ENCODE measurements at places on chromosomes 6 and 20.

GRCh38 chr6:39335780-39336545, 13.5 kb upstream of the KCNK16 start:
- no peaks in the 10 kb centered on the region for H3K27me3 ChIP-seq
- H3K4me1 ChIP-seq = peaks cover 30% of the 10 kb centered on the region
- no peak overlapping the region for H3K4me3 ChIP-seq
- DNase-seq = peak; percentile 86

DNA sequence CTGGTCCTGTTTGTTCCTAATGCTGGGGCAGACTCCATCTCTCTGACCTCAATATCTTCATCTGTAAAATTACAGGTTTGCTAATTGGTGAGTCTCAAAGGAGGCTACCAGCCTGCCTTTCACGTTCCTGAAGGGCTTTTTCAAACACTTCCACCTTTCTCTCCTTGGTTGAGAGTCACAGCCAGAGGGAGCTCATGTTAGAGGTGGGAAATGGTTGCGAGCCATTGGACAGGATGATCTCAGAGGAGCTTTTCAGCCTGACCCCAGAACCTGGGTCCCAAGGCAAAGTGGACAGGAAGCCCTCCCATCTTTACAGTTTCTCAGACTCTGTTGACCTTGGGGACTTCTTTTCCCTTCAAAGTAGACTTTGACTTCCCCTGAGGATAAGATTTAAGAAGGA, 37.6 kb downstream of the NDUFAF5 start:
- H3K27me3 ChIP-seq = no peaks in the 10 kb centered on the region
- H3K4me3 ChIP-seq = no peak overlapping the region
- no peak for DNase-seq
- H3K4me1 ChIP-seq = no peaks in the 10 kb centered on the region

GRCh38 chr6:138289739-138290138, 71.4 kb upstream of the PBOV1 start:
- no peak overlapping the region for H3K27ac ChIP-seq
- no peaks in the 10 kb centered on the region for H3K4me1 ChIP-seq
- DNase-seq = peak; percentile 32
- no peak overlapping the region for H3K4me3 ChIP-seq
- no peaks in the 10 kb centered on the region for H3K36me3 ChIP-seq
- no peaks in the 10 kb centered on the region for H3K27me3 ChIP-seq

- H3K4me3 ChIP-seq = no peak overlapping the region
- no peak overlapping the region for H3K27ac ChIP-seq
- H3K4me1 ChIP-seq = no peaks in the 10 kb centered on the region
- H3K36me3 ChIP-seq = no peaks in the 10 kb centered on the region
- no peaks in the 10 kb centered on the region for H3K27me3 ChIP-seq
These were observed 95.2 kb downstream of the JAG1 start for GRCh38 chr20:10578607-10579006.

- H3K36me3 ChIP-seq = no peaks in the 10 kb centered on the region
- no peak overlapping the region for H3K27ac ChIP-seq
- no peak for DNase-seq
- H3K27me3 ChIP-seq = no peaks in the 10 kb centered on the region
These were observed 8.7 kb upstream of the ILRUN start for GRCh38 chr6:34705241-34705640.

- no peaks in the 10 kb centered on the region for H3K36me3 ChIP-seq
- no peak overlapping the region for H3K27ac ChIP-seq
- H3K27me3 ChIP-seq = no peaks in the 10 kb centered on the region
- no peak for DNase-seq
These were observed 294.1 kb downstream of the NRN1 start for GRCh38 chr6:5712349-5713215.

DNA sequence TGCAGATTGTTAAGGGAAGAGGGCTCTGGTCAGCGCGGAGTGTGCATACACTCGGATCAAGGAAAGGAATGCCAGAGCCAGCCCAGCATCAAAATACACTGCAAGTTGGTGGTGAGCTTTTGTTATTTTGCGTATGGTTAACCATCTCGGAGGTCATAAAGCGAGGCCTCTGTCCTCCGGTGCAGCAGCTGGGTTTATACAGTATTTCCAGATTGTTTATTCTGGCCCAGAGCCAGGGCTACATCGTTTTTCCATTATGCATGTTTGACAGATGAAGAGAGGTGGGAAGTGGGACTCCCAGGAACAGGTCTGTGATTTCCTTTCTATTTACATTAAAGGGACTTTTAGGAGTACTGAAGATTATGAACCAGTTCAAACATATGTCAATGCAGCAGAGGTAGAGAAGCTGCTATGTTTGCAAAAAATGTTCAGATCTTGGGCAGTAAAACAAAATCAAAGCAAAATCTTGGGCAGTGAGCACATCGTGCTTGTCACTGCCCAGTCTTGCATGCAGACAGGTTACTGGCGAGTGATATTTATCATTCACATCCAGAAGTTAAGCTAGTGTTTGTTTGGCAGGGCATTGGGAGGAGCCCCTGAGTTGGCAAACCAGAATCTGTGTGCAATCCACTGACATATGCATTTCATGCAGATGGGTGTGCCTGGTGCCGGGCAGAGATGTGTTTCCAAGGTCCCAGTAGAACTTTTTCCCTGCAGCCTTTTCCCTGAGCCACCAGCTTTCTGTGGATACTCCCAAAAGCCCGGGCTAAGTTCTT, 256.3 kb upstream of the TAB2 start:
- peaks cover 9% of the 10 kb centered on the region for H3K4me1 ChIP-seq
- H3K4me3 ChIP-seq = peak overlapping the region; percentile 62
- H3K27ac ChIP-seq = peak overlapping the region; percentile 64
- H3K36me3 ChIP-seq = no peaks in the 10 kb centered on the region
- H3K27me3 ChIP-seq = no peaks in the 10 kb centered on the region
- no peak for DNase-seq

GRCh38 chr6:155128977-155129376, 133.9 kb downstream of the TIAM2 start:
- no peaks in the 10 kb centered on the region for H3K27me3 ChIP-seq
- no peak overlapping the region for H3K27ac ChIP-seq
- H3K4me1 ChIP-seq = no peaks in the 10 kb centered on the region
- no peak overlapping the region for H3K4me3 ChIP-seq
- no peak for DNase-seq

GRCh38 chr6:170063431-170063830, 227.4 kb downstream of the DLL1 start:
- no peak overlapping the region for H3K4me3 ChIP-seq
- peaks cover 4% of the 10 kb centered on the region for H3K27me3 ChIP-seq
- no peaks in the 10 kb centered on the region for H3K4me1 ChIP-seq
- no peaks in the 10 kb centered on the region for H3K36me3 ChIP-seq
- no peak for DNase-seq

- no peak for DNase-seq
- peaks cover 10% of the 10 kb centered on the region for H3K4me1 ChIP-seq
- no peak overlapping the region for H3K4me3 ChIP-seq
- H3K27me3 ChIP-seq = no peaks in the 10 kb centered on the region
- no peaks in the 10 kb centered on the region for H3K36me3 ChIP-seq
- H3K27ac ChIP-seq = no peak overlapping the region
These were observed 21.5 kb upstream of the CCN5 start for GRCh38 chr20:44693627-44694026.

DNA sequence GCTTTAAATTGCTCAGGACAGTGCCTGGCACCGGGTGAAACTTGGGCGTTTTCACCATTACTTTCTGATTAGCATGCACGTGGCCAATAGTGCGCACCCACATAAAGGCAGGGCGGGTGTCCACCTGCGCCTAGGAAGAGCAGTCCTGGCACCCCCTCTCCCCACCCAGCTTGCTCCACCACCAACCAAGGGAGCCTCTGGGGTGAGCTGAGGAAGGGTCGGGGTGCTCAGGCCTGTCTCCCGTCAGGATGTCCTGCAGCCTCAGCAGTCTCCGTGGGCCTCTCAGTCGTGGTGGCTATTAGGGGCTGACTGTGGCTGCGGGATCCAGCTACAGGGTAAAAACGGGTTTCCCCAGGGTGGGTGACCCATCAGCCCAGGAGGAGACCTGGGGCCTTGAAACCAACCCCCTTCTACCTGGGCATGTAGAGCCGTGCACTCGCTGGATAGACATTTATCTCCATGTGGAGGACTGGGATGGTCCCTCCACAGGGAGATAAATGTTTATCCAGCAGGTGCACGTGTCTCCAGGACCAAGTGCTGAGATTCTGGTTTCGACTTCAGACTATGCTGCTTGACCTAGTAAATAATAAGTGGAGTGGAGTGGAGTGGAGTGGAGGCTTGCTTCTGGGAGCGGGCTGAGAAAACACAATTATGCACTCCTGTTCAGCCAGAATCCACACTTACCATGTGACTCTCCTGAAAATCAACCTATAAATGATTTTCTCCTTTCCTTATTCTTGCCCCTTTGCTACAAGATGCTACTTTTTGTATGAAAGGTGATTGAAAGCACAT, 91.1 kb downstream of the ZDHHC14 start:
- no peaks in the 10 kb centered on the region for H3K36me3 ChIP-seq
- H3K4me3 ChIP-seq = no peak overlapping the region
- peaks cover 11% of the 10 kb centered on the region for H3K4me1 ChIP-seq
- no peaks in the 10 kb centered on the region for H3K27me3 ChIP-seq

GRCh38 chr6:7624796-7625710, 35.1 kb downstream of the SNRNP48 start:
- no peaks in the 10 kb centered on the region for H3K4me1 ChIP-seq
- H3K4me3 ChIP-seq = no peak overlapping the region
- H3K27ac ChIP-seq = no peak overlapping the region
- no peak for DNase-seq

DNA sequence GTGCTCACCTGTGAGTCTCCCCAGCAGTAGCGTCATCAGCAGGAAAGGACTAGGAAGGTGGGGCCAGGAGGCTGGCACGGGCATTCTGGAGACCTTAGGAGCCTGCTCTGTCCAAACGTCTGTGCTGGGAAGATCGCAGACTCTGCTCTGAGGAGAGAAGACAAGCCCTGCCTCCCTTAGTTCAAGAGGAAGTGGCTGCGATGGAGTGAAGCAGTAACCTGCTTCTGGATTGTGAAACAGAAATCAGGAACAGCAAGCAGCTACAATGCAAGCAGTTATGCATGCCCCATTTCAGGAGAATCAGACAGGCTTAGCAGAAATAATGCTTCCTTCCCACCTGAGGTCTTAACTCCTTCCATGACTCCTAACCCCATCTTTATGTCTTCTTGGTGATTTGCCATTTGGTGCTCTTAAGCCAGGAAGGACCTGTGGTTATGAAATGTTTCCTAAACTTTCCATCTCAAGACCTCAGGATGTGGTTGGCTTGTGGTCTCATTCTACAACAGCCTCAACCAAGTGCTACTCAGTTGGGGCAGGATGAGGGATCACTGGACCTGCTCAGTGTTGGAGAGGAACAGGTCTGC, at the start of gene SIRPB1:
Gene SIRPB1, minus strand, starts transcription at position 149 of the 584 bp plus-strand sequence. Its CDS starts 65 bp downstream, at position 84.
- no peak within 1 kb of the TSS for H3K27ac ChIP-seq
- DNase-seq = peak; percentile 80
- H3K4me1 ChIP-seq = peaks cover 19% of the 10 kb centered on the region
- peak within 1 kb of the TSS; percentile 34 for H3K4me3 ChIP-seq
- H3K27me3 ChIP-seq = no peaks in the 10 kb centered on the region

- no peaks in the 10 kb centered on the region for H3K36me3 ChIP-seq
- H3K27me3 ChIP-seq = no peaks in the 10 kb centered on the region
- H3K4me1 ChIP-seq = no peaks in the 10 kb centered on the region
- DNase-seq = no peak
These were observed 102.5 kb downstream of the OGFRL1 start for GRCh38 chr6:71391126-71391525.

DNA sequence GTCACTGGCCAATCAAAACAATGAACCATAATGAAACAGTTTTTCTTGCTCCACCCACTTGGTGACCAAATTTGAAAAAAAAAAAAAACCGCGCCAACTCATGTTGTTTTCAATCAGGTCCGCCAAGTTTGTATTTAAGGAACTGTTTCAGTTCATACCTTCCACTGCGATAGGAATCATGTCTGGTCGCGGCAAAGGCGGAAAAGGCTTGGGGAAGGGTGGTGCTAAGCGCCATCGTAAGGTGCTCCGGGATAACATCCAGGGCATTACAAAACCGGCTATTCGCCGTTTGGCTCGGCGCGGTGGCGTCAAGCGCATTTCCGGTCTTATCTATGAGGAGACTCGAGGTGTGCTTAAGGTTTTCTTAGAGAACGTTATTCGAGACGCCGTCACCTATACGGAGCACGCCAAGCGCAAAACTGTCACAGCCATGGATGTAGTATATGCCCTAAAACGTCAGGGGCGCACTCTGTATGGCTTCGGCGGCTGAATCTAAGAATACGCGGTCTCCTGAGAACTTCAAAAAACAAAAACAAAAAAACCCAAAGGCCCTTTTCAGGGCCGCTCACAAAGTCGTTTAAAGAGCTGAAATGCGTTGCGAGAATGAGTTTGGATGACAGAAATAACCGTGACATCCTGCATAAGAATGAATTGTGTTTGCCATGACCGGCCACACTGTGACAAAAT, 16.7 kb downstream of the HFE start:
- no peaks in the 10 kb centered on the region for H3K36me3 ChIP-seq
- H3K27me3 ChIP-seq = no peaks in the 10 kb centered on the region
- peak overlapping the region; percentile 75 for H3K4me3 ChIP-seq
- H3K27ac ChIP-seq = peak overlapping the region; percentile 81
- H3K4me1 ChIP-seq = peaks cover 17% of the 10 kb centered on the region

DNA sequence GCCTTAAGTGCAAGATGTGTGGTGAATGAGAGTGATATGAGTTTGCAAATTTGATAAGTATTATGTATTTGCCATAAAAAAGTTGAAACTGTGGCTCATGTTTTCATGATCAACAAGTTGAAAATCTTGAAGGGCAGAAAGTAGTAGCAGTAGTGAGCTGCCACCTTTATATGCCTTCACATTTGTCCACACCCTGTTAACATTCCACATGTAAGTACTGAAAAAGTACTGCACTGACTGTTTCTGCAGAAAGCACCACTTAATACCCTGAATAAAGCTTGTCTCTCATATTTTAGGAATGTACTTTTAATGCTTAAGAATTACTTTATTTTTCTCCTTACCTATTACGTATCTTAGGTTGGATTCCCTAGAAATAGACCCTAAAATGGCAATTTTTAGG, 45.9 kb downstream of the FLRT3 start:
- no peaks in the 10 kb centered on the region for H3K4me1 ChIP-seq
- no peak overlapping the region for H3K27ac ChIP-seq
- no peaks in the 10 kb centered on the region for H3K36me3 ChIP-seq
- no peak for DNase-seq
- no peaks in the 10 kb centered on the region for H3K27me3 ChIP-seq

DNA sequence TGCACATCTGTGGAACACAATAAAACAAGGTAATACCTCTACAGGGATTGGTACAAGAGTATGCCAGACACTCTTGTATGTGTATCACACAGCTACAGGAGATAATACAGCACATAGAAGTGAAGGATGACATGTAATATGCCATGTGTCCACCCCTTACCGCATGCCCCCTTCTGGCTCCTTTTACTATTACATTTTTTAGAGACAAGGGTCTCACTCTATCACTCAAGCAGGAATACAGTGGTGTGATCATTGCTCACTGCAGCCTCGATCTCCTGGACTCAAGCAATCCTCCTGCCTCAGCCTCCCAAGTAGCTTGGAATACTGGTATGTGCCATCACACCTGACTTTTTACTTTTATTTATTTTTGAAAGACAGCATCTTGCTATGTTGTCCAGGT, 4.2 kb upstream of the NCR3 start:
- H3K4me1 ChIP-seq = peaks cover 12% of the 10 kb centered on the region
- no peak overlapping the region for H3K4me3 ChIP-seq
- H3K27ac ChIP-seq = no peak overlapping the region
- no peaks in the 10 kb centered on the region for H3K36me3 ChIP-seq
- no peaks in the 10 kb centered on the region for H3K27me3 ChIP-seq
- DNase-seq = peak; percentile 78

GRCh38 chr6:103027271-103027931, 1633.9 kb downstream of the GRIK2 start:
- H3K36me3 ChIP-seq = no peaks in the 10 kb centered on the region
- H3K4me3 ChIP-seq = no peak overlapping the region
- no peak for DNase-seq
- H3K27ac ChIP-seq = no peak overlapping the region
